ENCODE measurements at places on chromosomes 16 and 17.

GRCh38 chr17:19341641-19342610 is 20.6 kb downstream of the B9D1 start:
- no peak for DNase-seq

DNA sequence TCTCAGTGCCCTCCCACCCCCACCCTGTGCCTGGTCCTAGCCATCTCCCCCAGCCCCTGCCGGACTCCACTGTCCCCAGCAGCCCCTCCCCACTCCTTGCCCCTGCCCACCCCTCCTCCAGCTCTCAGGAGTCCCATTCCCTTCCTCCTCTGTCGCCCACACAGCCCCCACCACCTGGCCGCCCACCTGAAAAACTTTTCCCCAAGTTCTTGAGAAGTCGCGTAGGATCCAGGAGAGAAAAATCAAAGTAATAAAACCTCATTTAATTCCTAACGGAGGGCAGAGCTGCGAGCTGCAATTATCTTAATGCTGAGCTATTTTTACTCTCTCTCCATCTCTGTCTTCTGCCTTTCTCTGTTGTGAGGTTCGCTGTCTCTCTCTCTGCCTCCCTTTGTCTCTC is 2.4 kb upstream of the PPP1R1B start:
- no peak for DNase-seq

- DNase-seq, result peak; percentile 8
These were observed 1.3 kb downstream of the TIMP2 start for GRCh38 chr17:78923660-78924453.

DNA sequence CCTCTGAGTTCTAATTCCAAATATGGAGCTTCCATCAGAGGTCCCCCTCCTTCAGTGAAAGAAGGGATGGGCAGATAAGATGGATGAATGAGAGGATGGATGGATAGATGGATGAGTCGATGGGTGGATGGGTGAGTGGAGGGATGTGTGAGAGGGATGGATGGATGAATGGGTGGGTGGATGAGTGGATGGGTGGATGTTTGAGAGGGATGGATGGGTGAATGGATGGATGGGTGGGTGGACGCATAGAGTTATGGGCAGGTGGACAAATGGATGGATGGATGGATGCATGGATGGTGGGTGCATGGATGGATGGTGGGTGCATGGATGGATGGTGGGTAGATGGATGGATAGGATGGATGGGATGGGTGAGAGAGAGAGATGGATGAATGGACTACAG is 69.0 kb downstream of the MGAT5B start:
- no peak for DNase-seq

- DNase-seq, result no peak
These were observed 18.3 kb downstream of the SLC4A1 start for GRCh38 chr17:44249501-44250246.

- DNase-seq, result no peak
These were observed 101.2 kb downstream of the KCNJ2 start for GRCh38 chr17:70270554-70270953.

- no peak for DNase-seq
These were observed 21.1 kb downstream of the PIMREG start for GRCh38 chr17:6465206-6466003.

GRCh38 chr17:4933646-4934045 is 1.6 kb downstream of the GP1BA start:
- DNase-seq, result no peak

GRCh38 chr17:50027172-50027880 is 28.6 kb upstream of the ITGA3 start:
- no peak for DNase-seq

- DNase-seq, result no peak
These were observed 154.6 kb downstream of the CMIP start for GRCh38 chr16:81599034-81599744.

- DNase-seq, result no peak
These were observed 23.6 kb downstream of the INTS2 start for GRCh38 chr17:61904094-61904710.

DNA sequence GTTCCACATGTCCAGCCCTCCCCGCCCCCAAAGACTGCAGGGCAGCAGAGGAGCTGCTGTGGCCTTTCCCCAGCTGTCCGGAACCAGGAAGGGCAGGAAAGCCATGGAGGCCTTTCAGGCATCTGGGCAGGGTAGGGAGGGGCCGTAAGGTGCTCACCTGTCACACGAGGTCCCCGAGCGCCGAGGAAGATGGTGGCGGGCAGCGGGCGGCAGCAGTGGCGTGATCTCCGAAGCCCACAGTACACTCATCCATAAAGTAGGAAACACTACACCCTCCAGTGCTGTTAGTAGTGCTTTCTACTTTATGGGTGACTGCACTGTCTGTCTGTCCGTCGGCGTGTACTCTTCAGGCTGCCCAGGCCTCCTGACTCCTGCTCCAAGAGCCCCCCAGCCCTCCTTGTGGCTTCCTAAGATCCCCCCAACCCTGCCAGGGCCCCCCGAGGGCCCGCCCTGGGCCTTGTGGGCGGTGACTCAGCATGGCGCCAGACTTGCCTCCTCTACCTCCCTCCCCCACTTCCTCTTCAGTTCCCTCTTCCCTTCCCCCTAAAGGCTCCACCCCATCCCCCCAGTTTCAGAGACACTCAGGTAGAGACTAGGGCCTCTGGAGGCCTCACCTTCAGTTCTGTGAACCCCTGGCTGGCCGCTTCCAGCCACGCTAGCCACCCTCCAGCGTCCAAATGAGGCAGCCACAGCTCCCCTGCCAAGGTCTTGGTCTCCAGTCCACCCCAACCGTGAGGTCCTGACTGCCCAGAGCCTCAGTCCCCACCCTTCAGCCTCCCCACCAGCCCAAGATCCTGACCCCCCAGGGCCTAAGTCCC is 2.6 kb upstream of the TSPOAP1 start:
- no peak for DNase-seq

GRCh38 chr16:12176051-12176450 is 199.5 kb downstream of the SNX29 start:
- DNase-seq, result no peak

GRCh38 chr17:61299517-61300513 is 99.8 kb upstream of the TBX2 start:
- no peak for DNase-seq

- DNase-seq, result no peak
These were observed 37.2 kb downstream of the SLC7A5 start for GRCh38 chr16:87832137-87832527.

- DNase-seq, result no peak
These were observed 2.8 kb upstream of the DNASE1 start for GRCh38 chr16:3651461-3652372.

GRCh38 chr17:81909966-81910839 is 996 bp downstream of the PCYT2 start:
- DNase-seq, result no peak

DNA sequence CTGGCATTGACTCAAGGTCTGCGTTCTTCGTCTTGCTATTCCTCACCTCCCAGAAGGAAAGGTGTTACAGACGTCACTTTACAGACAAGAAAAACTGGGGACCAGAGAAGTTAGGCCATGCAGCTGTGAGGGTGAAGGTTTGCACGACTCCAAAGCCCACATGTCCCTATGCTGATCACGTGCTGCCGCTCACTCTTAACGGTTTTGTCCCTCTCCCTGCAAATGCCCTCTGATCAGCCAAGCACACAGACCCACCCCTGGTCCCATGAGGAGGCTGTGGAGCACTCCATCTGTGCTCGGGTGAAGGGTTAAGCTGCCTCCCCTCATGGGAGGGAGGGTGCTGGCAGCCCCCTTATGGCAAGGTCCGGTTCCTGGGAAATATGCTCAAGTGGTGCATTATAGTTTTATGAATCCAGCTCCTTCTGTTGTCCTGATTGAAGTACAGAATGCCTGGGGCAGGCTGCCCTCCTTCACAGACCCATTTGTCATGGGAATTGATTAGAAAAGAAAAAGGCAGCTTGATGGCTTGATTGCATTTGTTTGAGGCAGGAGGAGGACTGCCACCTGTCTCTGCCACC is 18.8 kb downstream of the CCDC182 start:
- no peak for DNase-seq

GRCh38 chr16:55257966-55258613 is 65.9 kb upstream of the IRX6 start:
- DNase-seq, result peak; percentile 19

DNA sequence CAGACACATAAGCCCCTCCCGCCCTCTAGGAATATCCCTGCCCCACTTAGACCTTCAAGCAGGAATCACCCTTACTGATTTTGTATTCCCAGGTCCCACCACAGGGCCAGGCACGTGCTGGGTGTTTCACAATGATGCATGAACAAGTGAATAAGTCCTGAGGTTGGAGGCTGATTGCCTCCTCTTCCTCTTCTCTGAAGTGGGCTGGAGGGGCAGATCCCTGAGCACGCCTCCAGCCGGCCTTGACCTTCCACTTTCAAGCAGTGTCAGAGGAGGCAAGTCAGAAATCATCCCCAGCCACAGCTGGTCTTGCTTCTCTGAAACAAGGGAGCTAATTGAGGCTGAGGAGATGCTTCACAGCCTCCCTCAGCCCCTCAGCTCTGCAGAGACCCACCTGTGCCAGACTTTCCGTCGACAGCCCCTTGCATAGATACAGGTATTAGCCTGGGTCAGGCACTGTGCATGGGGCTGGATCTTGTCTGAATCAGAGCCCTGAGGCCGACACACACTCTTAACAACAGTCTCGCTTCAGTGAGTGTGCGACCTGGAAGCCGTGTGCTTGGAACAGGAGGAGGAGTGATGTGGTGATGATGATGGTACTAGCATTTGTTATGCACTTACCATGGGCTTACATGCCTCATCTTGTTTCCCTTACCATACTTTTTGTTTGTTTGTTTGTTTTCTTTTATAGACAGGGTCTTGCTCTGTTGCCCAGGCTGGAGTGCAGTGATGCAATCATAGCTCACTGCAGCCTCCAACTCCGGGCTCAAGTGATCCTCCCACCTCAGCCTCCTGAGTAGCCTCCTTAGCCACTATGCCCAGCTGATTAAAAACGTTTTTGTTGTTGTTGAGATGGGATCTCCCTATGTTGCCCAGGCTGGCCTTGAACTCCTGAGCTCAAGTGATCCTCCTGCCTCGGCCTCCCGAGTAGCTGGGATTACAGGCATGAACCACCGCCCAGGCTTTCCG is 15.0 kb downstream of the MRM1 start:
- no peak for DNase-seq

DNA sequence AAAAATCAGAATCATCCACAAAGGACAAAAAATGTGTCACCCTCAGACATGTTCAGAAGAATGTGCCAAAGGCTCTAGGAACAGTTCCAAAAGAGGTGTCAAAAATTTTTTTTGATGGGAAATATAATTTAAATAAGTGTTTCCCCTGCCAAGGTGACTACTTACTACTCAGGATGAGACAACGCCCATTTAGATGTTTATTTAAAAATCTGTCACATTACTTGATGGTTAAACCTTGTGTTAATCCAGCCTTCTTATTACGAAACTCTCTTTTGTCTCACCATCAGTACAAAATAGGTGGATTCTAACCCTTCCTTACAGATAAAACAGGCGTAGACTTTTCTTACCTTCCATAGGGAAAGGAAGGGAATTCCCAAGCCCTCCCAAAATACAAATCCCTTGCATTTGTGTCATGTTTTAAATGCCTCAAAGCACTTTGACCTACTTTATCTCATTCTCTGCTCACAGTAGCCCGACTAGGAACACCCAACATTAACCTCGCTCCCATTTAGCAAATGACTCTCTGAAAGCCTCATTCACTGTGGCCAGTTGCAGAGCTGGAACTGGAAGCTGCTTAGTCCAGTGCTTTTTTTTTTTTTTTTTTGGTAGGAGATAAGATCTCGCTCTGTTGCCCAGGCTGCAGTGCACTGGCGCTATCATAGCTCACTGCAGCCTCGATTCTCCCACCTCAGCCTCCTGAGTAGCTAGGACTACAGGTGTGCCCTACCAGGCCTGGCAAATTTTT is 5.8 kb upstream of the GNA13 start:
- DNase-seq, result no peak

DNA sequence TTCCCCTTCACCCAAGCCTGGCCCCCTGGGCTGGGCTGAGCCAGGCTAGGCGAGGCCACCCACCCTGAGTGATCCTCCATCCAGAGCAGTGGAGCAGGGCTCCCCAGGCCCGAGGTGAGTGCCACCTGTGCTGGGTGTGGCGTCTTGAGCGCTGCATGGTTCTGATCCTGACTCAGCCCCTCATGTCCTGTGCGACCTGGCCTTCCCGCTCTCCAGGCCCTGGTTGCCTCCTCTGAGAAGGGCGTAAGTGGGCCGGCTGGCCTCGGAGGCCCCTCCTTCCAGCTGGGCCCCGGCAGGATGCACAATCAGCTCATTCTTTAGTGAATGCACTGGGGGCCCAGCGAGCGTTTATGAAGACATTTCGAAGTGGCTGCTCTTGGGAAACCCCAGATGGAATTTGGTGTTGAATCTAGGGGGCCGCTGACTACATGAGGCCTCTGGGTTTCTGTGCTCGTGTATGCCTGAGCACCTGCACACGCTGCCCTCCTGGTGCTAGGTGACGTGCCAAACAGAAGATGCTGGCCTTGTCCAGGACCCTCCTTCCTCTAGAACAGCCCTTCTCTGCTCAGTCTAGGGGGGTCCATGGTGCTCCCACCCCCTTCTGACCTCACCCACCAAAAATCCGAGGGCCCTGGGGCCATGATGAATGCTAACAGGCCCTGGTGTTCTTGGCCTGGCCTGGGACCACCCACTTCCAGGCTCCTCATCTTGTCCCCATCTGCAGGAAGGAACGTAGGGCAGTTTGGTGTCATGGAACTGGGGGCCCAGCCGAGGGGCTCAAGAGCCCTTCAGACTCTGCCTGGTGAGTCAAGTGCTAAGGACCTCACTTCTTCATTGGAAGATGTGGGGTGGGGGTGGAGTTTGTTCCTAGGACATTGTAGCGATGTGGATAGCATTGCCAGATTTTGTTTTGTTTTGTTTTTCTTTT is 3.6 kb upstream of the TMEM92 start:
- no peak for DNase-seq

DNA sequence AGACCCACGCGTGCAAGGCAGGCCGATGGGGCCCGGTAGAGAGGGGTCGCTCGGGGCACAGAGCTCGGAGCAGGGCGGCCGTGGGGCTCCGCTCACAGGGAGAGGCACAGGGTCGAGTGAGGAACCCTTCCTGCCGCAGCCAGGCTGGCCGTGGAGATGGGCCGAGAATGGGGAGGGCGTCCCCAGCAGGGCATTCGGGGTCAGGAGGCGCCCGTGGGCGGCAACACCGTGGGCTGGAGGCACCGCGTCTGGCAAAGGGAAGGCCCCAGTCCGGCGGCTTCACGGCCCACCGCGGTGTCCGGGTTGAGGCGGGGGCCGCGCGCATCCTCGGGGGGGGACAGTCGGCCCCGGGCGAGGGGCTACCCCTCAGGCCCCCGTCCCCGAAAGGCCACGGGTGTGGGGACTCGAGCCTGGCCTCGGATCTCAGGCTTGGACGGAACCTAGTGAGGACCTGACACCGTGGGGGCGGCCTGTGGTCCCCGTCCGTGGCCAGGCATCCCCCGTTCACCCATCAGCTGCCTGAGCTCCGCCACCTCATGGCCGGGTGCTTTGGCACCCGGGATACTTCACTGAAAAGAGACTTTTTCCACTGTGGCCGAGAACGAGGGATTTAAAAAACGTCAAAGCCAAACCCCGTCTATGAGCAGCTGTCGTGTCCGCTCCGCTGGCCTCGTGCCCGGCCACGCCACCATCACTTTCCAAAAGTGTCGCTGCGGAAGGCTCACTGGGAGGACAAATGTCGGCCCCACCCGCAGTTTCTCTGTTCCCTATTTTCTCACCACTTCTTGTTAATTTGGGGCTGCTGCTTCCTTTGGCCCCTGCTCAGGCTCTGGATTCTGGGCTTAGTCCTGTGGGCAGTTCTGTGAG is 73.6 kb downstream of the METRNL start:
- no peak for DNase-seq
